ENCODE measurements at places on chromosomes 7 and 10.

- peak; percentile 26 for DNase-seq
Observed at GRCh38 chr10:87862679-87863052, 667 bp downstream of the KLLN start.

- DNase-seq, result no peak
Observed at GRCh38 chr10:125113691-125114371, 46.5 kb downstream of the CTBP2 start.

GRCh38 chr7:127665922-127666321, 13.9 kb downstream of the SND1 start:
- no peak for DNase-seq

DNA sequence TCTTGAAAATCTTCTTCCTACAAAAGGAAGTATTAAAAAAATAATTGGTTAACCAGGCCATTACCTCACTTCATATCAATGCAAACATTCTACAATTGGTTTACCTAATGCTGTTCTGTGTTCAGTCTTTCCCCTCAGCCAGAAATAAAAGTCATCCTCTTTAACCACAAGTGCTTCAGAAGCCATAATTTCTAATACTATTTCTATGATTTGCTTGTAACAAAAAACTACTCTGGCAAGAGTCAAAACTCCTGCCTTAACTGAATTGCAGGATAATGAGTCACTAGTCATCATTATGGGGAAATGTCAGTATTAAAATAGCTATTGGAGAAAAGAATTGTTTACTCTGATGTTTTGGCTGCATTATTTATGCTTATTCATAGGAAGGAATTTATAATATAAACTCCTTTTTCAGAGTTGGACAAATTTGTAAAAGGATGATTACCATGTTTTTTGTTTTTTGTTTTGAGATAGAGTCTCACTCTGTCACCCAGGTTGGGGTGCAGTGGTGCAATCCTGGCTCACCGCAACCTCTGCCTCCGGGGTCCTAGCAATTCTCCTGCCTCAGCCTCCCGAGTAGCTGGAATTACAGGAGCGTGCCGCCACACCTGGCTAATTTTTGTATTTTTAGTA, 55.5 kb upstream of the ODAD2 start:
- DNase-seq, result peak; percentile 97

DNA sequence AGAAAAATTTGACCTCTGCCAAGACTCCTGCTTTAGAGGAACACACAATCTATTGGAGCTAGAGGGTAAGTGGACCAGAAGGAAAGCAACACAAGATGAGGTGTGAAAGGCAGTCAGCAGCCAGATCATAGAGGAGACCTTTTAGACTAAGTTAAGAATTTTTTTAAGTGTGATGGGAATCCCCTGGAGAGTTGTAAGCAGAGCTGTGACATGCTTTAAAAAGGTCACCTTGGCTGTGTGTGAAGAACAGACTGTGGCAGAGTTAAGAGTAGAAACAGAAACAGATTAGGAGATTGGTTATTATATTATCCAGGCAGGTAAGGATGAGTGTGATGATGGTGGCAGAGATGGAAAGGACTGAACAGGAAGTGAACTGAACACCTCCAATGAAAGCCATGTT, 23.5 kb downstream of the CPEB3 start:
- no peak for DNase-seq

DNA sequence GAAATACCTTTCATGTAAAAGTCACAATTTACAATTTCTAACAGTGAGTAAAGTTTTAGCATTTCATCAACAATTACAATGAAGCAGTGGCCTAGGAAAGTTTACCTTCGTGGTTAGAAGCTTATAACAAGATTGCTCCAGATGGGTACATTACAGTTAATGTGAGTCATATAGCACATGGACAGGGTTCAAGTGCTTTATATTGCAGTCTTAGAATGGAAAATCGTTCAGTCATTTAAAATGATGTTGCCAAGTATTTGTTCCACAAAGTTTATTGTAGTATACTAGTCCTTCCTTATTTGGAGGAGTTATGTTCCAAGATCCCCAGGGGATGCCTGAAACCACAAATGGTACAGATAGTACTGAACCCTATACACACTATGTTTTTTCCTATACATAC, 174.6 kb upstream of the TARP start:
- DNase-seq, result peak; percentile 72

DNA sequence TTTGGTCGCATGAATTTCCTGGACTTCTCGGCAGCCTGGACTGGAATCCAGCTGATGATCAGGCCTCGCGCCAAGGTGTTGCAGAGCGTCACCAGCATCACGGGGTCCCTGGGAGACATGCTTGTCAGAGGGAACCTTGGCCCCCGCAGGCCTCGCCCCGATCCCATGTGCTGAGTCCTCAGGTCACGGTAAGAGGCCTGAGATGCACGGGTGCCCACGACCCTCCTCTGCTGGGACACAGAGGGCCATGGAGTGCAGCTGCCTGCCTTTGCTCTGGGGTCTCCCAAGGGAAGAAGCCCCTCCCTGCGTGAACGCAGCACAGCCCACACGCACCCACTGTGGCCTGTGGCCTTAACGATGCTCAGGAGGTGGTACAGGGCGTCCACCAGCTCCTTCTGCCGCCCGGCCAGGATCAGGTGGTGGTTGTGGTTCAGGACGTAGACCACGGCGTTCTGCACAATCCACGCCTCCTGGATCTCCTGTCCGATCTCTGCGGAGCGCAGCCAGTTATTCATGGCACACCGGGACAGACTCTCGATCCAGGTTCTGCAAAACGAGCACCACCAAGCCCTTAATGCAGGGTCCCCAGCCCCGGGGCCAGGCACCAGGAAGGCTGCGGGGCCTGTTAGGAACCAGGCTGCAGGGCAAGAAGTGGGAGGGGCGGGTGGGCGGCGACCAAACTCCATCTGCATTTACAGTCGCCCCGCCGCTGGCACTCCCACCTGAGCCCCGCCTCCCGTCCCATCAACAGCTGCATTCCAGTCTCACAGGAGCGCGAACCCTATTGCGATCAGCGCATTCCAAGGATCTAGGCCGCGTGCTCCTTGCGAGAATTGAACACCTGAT, 29.4 kb downstream of the CFAP46 start:
- DNase-seq, result no peak

GRCh38 chr10:51459476-51459875, 239.9 kb downstream of the CSTF2T start:
- no peak for DNase-seq

- DNase-seq, result no peak
Observed at GRCh38 chr10:76922666-76923065, 714.9 kb downstream of the KCNMA1 start.

- DNase-seq, result no peak
Observed at GRCh38 chr7:106344861-106345260, 60.1 kb upstream of the NAMPT start.

DNA sequence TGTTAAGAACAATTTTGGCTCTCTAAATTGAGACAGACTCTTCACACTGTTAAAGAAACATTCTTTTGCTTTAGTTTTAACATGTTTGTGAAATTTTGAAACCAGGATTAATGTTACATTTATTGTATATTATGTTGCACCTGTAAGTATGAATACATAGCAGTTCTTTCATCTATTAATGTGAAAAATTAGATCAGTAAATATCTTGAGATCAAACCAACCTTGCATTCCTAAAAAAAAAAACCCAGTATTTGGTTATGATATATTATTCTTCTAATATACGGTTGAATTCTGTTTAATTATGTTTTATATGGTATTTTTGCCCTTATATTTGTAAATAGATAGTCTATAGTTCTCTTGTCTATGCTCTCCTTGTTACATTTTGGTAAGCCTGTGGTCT, 219.4 kb downstream of the BMPER start:
- DNase-seq, result no peak

- no peak for DNase-seq
Observed at GRCh38 chr10:74328388-74328787, 177.4 kb downstream of the ADK start.

- no peak for DNase-seq
Observed at GRCh38 chr7:86814661-86815379, 171.1 kb downstream of the GRM3 start.

- DNase-seq, result no peak
Observed at GRCh38 chr10:1544929-1545328, 192.4 kb downstream of the ADARB2 start.

GRCh38 chr7:156650042-156650441, 9.5 kb downstream of the RNF32 start:
- no peak for DNase-seq

- DNase-seq, result no peak
Observed at GRCh38 chr7:5605775-5606634, 175.5 kb downstream of the RNF216 start.

DNA sequence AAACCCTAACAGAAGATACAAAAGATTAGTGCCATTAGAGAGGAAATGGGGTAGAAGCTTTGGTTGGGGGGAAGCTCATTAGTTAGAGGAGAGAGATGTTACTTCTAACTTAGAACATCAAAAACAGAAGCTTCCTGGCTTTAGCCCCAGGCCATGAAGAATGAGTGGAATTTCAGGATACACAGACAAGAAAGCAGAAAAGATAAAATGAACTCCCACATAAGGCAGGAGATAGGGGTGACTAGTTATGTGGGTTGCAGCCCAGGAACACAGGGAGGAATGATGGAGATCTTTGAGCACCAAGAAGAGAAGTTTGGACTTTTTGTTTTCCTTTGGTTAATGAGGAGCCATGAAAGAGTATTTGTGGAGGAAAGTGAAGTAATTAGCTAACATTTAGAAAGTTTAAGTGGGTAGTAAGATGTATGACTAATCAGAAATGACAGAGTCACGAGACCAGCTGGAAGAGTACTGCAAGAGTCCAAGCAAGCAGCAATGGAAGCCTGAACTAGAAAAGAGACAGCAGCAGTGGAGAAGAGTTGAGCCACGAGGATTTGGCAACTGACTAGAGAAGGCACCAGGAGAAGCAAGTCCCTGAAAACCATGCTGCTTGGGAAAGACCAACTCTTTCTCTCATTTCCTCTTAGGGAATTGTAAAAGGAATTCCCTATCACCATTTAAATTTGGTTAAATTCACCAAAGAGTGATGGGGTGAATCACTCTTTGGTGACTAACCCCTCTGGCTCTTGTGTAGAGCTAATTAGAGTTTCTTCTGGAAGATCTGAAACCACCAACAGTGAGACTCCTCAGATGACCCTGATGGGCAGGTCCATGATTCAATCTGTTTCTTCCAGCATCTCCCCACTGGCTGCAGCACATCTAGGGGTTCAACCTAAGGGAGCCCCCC, 131.9 kb downstream of the KCNMA1 start:
- peak; percentile 94 for DNase-seq

GRCh38 chr7:92602352-92603088, 12.3 kb upstream of the FAM133B start:
- no peak for DNase-seq

GRCh38 chr10:5159126-5159525, 25.8 kb downstream of the AKR1C8 start:
- no peak for DNase-seq

- DNase-seq, result no peak
Observed at GRCh38 chr10:117532451-117533107, 10.0 kb upstream of the EMX2 start.

GRCh38 chr7:150909200-150909995, 57.1 kb downstream of the AOC1 start:
- no peak for DNase-seq

DNA sequence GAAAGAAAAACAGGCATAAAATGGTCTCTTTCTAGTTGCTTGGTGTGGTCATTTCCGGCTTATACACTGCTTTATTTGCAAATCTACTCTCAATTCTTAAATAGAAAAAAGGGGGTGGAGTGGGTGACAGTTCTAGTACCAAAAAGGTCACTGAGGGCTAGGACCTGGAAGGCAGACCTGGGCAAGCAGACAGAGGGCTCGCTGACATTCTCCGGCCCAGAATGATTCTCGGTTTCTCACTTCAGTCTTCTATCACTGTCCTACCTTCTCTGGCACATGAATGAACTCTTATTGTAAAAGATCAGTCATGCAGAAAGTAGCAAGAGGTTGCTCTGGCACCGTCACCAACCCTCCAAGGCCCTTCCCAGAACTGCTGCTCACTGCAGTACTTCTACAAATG, 54.0 kb downstream of the MALSU1 start:
- DNase-seq, result no peak

GRCh38 chr10:117004227-117005025, 561 bp downstream of the SHTN1 start:
- no peak for DNase-seq

GRCh38 chr10:27192284-27192683, 37.1 kb downstream of the MASTL start:
- peak; percentile 42 for DNase-seq

GRCh38 chr10:78211561-78212051, 177.9 kb downstream of the RPS24 start:
- DNase-seq, result peak; percentile 47

DNA sequence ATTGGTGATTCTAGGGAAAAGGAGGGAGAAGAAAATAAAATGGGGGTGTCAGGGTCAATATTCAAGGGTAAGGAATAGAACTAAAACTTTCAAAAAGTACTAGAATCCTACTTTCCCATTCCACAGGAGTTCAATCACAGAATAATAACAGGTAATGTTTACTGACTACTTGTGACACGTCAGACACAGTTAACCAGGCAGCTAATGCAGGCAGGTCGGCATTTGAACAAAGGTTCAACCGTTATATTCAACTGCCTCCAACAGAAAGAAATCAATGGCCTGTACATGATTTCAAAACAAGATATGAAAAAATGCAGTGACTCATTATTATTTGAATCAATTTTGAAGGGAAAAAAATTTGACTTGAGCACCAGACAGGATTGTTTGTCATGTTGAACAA, 3.1 kb downstream of the ASB15 start:
- DNase-seq, result no peak

DNA sequence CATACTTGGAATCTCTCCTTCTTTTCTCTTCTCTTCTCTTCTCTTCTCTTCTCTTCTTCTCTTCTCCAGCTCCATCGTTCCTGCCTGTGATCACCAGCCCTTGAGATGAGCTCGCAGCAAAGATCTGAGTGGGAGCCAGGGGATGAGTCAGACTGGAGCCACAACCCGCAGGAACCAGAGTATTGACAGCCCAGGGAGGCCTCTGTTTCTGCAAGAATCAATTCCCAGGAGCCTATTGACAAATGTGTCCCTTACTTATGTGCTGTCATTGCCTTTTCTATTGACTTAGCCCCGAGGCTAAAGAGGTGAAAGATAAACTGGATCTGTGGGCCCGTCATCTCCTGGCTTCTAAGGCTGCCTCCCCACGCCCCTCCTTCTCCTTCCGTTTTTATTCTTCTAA, 13.1 kb upstream of the HABP2 start:
- peak; percentile 49 for DNase-seq

DNA sequence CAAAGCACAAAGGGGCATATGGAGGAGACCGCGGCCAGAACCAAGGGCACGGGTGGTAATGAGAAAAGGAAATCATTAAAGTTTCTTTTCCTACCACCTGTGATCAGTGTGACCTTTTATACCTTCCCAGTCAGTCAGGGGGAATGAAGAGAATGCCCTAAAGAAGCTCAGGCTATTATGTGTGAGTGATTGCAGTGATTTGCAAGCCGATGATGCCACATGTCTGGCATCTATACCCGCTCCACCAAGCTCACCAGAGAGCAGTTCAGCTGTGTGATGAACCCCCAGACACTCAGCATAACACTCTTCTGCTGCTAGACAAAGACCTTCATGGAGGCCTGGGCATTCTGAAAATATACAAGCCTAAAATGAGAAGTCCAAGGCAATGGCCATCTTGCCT, 106.2 kb upstream of the AGK start:
- DNase-seq, result no peak

All from fibroblast of skin of left quadriceps (primary cell).